Heart left ventricle (tissue), 16 donors: ENCODE measurements at places on chromosomes 1 and 21. TPM values are rescaled to one million over a fixed set of nuclear protein-coding genes. Genes with fewer than 3 reads are reported as not detected.

GRCh38 chr1:18938707-18939070 lies 17.8 kb downstream of the IFFO2 start:
- no peaks in the 10 kb centered on the region for H3K36me3 ChIP-seq
- no peaks in the 10 kb centered on the region for H3K27me3 ChIP-seq
- H3K4me1 ChIP-seq, result peaks cover 47% of the 10 kb centered on the region
- DNase-seq, result no peak

GRCh38 chr1:229879746-229880145 lies 187.3 kb upstream of the GALNT2 start:
- H3K4me3 ChIP-seq, result no peak overlapping the region
- no peak overlapping the region for H3K27ac ChIP-seq
- H3K27me3 ChIP-seq, result no peaks in the 10 kb centered on the region

- H3K27ac ChIP-seq, result no peak overlapping the region
- H3K4me3 ChIP-seq, result no peak overlapping the region
- no peaks in the 10 kb centered on the region for H3K27me3 ChIP-seq
- no peaks in the 10 kb centered on the region for H3K36me3 ChIP-seq
- peaks cover 2% of the 10 kb centered on the region for H3K4me1 ChIP-seq
Measured at GRCh38 chr21:37587635-37588177, 221.1 kb downstream of the DYRK1A start.

GRCh38 chr1:209870151-209870831 lies 42.5 kb downstream of the UTP25 start:
- no peak for DNase-seq
- no peaks in the 10 kb centered on the region for H3K36me3 ChIP-seq
- H3K27me3 ChIP-seq, result no peaks in the 10 kb centered on the region
- H3K27ac ChIP-seq, result no peak overlapping the region
- H3K4me1 ChIP-seq, result no peaks in the 10 kb centered on the region

DNA sequence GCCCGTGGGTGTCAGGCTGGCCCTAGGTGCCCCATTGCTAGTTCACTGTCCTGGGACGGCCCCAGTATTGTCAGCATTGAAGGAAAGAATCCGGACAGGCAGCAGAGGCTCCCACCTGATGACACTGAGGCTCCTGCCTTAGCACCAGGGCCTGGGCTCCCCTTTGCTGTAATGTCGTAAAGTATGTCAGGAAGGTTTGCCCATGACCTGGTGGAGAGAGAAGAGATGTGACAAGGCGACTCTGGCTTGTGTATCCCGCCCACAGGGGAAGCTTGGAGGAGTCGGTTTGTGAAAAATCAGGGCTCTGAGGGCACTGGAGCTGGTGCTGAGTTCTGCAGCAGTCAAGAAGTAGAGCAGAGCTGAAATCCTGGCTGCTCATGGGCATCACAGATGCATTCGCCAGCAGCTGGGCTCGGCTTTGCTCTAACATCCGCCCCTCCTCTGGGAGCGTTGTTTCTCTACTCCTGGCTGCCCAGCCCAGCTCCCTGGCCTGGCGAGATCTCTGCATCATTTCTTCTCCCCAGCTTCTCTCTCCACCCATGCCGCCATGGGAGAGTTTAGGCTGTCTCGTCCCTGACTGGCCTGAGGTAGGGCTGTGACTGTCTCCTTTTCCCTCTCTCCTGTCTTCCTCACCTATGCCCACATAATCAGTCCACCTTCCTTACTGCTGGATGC lies 74.1 kb downstream of the ADARB1 start:
- H3K4me3 ChIP-seq, result no peak overlapping the region
- peaks cover 3% of the 10 kb centered on the region for H3K36me3 ChIP-seq
- no peaks in the 10 kb centered on the region for H3K27me3 ChIP-seq
- H3K27ac ChIP-seq, result no peak overlapping the region
- DNase-seq, result no peak

DNA sequence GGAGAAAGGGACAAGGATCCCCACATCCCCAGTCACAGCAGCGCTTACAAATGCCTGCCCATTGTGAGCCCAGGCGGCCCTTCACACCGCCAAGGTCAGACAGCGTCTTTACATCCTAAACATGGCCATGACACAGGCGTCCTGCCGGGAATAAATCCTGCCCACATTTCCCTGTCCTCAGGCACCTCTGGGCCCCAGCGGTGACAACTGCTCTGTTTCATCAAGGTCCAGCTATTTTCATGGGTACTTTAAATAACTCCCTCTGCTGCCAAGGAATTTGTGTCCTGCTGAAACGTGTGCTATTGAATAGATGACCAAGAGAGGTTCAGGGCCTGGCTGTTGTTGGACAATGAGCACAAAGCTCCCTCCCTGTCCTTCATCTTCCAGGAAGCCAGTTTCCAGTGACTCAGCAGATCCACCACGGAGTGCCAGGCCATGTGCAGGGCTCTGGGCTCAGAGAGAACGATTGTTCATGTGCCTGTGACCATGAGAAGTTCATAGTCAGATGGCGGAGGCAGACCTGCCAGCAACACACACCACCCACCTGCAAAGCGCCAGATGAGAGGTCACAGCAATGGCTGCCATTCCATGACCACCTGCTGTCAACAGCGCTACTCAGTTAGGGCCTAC lies 195.8 kb downstream of the MATN1 start:
- no peaks in the 10 kb centered on the region for H3K36me3 ChIP-seq
- no peak overlapping the region for H3K4me3 ChIP-seq
- peak; percentile 91 for DNase-seq

GRCh38 chr1:47663286-47663685 lies 225.4 kb downstream of the FOXD2 start:
- no peaks in the 10 kb centered on the region for H3K36me3 ChIP-seq
- no peaks in the 10 kb centered on the region for H3K4me1 ChIP-seq
- DNase-seq, result no peak

- H3K27me3 ChIP-seq, result no peaks in the 10 kb centered on the region
- H3K4me3 ChIP-seq, result no peak overlapping the region
- peak; percentile 89 for DNase-seq
- peaks cover 41% of the 10 kb centered on the region for H3K4me1 ChIP-seq
- peaks cover 56% of the 10 kb centered on the region for H3K36me3 ChIP-seq
Measured at GRCh38 chr1:155061381-155062150, 2.0 kb upstream of the EFNA4 start.

DNA sequence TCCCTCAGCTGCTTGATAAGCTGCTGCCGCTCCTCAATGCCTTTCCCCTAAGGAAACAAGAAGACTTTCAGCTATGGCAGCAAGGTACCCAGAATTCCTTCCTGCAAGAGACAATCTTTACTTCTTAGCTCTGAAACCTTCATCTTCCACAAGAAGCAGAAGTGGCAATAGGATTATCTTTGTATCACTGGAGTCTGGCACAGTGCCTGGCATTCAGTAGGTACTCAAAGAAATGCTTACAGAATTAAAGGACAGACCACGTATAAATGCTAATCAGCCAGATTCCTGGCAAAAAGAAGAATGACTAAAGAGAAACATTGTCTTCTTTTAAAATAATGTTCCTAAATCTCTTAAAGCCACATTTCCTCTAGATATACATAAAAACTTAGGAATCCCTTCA lies 43.7 kb downstream of the SLC27A3 start:
- H3K4me3 ChIP-seq, result no peak overlapping the region
- DNase-seq, result no peak
- no peak overlapping the region for H3K27ac ChIP-seq
- no peaks in the 10 kb centered on the region for H3K27me3 ChIP-seq
- no peaks in the 10 kb centered on the region for H3K4me1 ChIP-seq

DNA sequence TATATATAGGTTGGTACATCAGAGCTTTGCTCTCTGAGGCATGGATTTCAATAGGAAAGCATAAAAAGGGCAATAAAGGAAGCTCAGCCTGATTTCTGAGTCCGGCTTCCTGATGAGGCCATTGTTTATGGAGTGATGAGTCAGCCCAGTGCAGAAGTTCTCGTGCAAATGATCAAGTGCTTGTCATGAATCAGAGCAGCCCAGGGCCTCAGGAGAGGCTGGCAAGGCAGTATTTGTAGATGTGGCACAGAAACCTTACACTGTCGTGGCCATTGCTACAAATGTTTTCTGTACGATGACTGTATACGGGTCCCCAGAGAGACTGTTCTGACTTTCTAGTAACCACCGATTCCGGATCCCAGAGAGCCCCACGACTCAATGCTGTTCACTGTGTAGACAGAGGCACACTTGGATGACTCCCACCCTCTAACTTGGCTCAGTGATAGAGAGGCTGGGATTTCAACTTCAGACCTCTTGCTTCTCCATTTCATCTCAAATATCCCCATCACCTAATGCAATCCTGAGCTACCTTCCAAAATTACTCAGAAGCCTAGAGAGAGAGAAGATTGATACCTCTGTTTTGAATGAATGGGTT lies 26.8 kb downstream of the UMODL1 start:
- H3K4me1 ChIP-seq, result peaks cover 3% of the 10 kb centered on the region
- H3K36me3 ChIP-seq, result no peaks in the 10 kb centered on the region
- no peak overlapping the region for H3K4me3 ChIP-seq
- H3K27me3 ChIP-seq, result no peaks in the 10 kb centered on the region
- peak overlapping the region; percentile 42 for H3K27ac ChIP-seq
- DNase-seq, result peak; percentile 65

DNA sequence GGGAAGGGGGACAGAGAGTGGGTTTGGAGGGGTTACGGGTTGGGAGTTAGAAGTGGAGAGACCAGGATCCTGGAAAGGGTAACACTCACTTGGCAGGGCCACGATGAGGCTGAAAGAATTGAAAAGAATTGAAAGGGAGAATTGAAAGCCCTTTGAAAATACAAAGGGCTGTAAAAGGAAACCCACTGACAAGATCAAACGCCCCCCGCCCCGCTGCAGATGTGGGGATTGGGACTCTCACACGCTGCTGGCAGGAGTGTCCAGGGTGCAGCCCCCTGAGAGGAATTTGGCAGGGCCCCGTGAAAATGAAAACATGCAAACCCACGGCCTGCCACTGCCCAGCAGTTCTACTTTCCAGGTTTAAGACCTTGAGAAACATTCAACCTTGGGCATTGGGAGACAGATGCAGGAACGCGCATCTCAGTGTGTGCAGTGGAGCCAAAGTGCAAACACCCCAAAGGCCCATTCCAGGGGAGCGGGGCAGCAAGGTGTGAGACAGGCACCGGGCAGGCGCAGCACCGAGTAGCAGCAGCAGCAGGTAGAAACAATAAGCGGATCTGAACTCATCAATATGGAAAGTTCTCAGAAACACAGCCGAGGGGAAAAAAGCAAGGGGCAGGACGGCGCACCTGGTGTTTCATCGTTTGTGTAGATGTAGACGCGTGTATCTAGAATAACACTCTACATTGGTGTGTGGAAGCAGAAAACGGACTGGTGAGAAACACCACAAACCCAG lies 8.3 kb upstream of the TNFRSF1B start:
- H3K4me1 ChIP-seq, result peaks cover 7% of the 10 kb centered on the region
- DNase-seq, result no peak
- no peaks in the 10 kb centered on the region for H3K36me3 ChIP-seq
- H3K4me3 ChIP-seq, result no peak overlapping the region

GRCh38 chr1:58780836-58781452 lies 2.9 kb downstream of the JUN start:
- H3K27me3 ChIP-seq, result no peaks in the 10 kb centered on the region

GRCh38 chr1:93750955-93751354 lies 69.3 kb upstream of the BCAR3 start:
- no peaks in the 10 kb centered on the region for H3K36me3 ChIP-seq
- no peak for DNase-seq
- H3K27ac ChIP-seq, result peak overlapping the region; percentile 71
- no peak overlapping the region for H3K4me3 ChIP-seq
- no peaks in the 10 kb centered on the region for H3K27me3 ChIP-seq

DNA sequence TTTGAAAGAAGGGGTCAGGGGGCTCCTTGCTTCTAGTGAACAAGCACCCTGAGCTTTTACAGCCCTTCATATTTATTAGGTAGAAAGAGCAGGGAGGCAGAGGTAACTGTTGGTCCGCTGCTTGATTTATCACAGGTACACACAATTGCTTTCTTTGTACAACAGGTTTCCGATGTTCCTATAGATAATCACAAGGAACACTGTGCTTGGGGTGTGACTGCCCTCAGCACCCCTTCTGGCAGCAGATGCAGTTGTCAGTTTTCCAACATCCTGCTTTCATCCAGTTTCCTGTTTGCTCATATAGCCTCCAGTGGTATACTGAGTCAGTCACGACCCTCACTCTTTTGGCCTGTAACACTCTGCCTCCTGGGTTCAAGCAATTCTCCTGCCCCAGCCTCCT lies 40.6 kb downstream of the SCP2 start:
- no peaks in the 10 kb centered on the region for H3K36me3 ChIP-seq
- H3K4me3 ChIP-seq, result no peak overlapping the region
- no peaks in the 10 kb centered on the region for H3K27me3 ChIP-seq
- no peaks in the 10 kb centered on the region for H3K4me1 ChIP-seq

DNA sequence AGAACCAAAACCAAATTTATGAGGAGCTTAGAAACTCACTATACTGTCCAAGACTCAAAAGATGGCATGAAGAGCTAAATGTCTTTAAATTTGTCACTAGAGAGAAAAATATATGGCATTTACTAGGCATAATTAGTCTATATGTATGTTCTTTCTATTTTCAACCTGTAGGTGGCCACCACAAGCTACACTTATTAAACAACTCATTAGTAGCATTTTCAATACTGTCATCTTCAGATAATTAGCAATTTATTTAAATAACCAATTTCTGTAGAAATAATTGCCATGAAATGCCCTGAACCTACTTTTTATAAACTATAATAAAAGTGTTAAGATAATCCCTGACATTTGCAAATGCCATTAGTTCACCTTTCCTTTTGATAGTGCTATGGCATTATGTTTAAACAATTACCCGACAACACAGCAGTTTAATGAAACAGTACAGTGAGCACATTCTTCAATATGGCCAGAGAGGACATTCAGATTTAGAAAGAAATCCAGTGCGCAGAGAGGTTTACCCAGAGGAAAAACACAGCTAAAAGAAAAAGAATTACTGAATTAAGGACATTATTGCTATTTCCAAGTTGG lies 522.5 kb downstream of the PTBP2 start:
- H3K36me3 ChIP-seq, result no peaks in the 10 kb centered on the region
- H3K4me1 ChIP-seq, result peaks cover 6% of the 10 kb centered on the region
- H3K4me3 ChIP-seq, result no peak overlapping the region
- no peaks in the 10 kb centered on the region for H3K27me3 ChIP-seq

- no peak for DNase-seq
- H3K27me3 ChIP-seq, result no peaks in the 10 kb centered on the region
- no peak overlapping the region for H3K27ac ChIP-seq
- no peak overlapping the region for H3K4me3 ChIP-seq
Measured at GRCh38 chr1:41743366-41743765, 175.4 kb downstream of the HIVEP3 start.

ROR1 gene
- total RNA-seq, result 21.7 TPM

FCRL6 gene
- total RNA-seq, result 2.0 TPM

SYPL2 gene
- total RNA-seq, result 22.7 TPM
